ENCODE measurements at places on chromosomes 2 and 18.

DNA sequence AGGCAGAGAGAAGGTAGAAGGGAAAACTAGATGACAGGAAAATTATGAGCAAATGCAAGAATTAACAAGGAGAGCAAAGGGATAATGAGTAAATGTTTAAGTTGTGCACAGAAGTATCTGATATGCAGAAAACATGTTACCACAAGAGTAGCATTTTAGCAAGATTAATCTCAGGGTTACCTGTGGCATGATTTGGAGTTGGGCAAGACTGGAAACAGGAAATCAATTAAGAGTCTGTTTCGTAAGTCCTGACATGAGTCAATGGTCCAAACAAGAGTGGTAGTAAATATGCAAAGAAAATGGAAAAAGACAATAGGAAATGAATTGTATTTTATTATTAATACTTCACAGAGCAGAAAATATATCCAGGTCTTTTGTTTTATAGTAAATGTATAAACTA, 17.3 kb upstream of the MTX2 start:
- DNase-seq: no peak

DNA sequence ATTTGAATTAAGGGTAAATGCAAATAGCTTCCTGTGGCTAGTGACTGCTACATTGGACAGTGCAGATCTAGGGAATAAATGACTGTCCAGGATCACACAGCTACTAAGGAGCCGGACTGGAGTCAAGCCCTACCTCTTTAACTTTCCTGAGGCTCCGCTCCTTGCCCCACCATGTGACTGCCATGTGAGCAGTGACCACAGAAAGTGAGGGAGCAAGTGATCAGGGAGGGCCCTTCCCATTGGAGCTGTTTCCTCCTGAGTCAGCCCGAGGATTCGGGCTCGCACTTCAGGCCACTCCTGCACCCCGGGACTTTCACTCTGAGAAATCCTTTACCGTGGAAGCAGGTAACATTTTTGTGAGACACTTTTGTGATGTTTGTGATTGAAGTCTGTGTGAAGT, 198.0 kb downstream of the ANKRD30B start:
- DNase-seq: no peak

GRCh38 chr2:19879120-19879519, 22.7 kb downstream of the TTC32 start:
- no peak for DNase-seq

GRCh38 chr18:37275237-37275741, 290.3 kb downstream of the CELF4 start:
- DNase-seq: no peak

DNA sequence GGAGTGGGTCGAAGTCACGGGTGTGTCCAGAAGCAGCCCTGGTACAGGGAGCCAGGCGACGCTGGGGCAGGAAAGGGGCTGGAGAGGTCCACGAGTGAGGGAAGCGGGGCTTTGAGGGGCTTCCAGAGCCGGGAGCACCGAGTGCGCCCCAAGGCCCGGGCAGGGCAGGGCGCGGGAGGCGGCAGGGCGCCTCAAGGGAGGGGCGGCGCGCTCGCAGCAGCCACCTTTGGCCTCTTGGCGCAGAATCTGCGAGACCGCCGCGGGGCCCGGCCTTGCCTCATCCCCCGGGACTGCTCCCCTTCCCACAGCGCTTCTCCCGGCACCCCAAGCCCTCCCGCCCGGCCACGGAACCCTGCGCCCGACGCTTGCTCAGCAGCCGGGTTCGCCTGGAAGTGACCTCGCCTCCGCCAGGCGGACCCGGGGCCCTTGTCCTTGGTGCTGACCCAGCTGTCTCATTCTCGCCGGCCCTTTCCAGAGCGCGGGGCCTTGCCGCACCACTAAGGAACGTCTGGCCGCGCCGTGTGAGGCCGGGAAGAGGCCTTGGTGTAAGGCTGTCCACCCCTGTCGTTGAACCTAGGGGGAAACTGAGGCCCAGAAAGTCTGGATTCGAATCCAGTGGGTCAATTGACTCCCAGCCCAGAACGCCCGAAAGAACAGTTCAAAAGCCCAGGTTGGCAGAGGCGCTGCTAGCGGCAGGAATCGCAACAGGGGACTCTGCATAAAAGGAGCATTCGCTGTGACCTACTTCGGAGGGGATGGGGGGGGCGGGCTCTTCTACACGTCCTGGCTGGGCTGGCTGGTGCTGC, 584 bp upstream of the DNER start:
- no peak for DNase-seq

DNA sequence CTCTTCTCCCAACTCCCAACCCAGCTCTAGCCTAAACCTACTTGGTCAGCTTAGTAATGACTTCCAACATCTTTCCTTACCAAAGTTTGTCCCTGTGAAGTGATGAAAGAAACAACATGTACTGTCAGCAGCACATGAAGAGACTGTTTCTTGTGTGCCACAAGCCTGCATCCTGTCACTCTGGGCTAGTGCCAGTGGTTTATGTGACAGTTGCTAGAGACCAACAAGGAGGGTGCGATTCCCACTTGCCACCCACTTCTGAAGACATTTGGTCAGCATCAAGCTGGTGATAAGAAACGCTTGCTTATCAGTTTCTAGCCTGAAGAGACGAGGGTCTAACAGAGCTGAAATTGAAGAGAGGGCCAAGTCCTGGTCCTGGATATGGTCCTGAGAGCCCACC, 132.6 kb downstream of the COL4A4 start:
- no peak for DNase-seq

GRCh38 chr18:3916082-3916481, 466.1 kb downstream of the TGIF1 start:
- DNase-seq: no peak

- DNase-seq: no peak
Measured at GRCh38 chr2:172655838-172656573, 79.6 kb upstream of the RAPGEF4 start.

DNA sequence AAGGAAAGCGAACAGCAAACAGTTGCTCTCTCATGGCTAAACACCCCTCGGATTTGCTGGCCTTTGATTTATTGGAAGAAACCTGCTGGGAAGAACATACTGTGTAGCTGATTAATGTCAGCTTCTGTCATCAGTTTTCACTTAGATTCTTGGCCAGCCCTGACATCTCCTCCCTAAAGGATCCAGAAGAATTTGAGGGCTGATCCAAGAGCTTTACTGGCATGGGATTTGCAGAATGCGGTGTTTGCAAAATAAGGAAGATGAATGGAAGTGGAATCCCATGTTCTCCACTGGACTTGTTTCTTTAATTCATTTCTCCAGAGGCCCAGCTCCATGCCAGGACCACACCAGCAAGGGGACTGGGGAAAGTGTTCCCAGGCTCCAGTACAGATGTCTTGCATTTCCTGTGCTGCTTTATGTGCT, 80.5 kb downstream of the RDH14 start:
- no peak for DNase-seq

GRCh38 chr2:4967206-4967605, 725.0 kb upstream of the SOX11 start:
- no peak for DNase-seq

GRCh38 chr2:110866045-110866444, 133.7 kb downstream of the ACOXL start:
- DNase-seq: no peak

GRCh38 chr18:42274488-42275137, 319.6 kb downstream of the PIK3C3 start:
- no peak for DNase-seq

DNA sequence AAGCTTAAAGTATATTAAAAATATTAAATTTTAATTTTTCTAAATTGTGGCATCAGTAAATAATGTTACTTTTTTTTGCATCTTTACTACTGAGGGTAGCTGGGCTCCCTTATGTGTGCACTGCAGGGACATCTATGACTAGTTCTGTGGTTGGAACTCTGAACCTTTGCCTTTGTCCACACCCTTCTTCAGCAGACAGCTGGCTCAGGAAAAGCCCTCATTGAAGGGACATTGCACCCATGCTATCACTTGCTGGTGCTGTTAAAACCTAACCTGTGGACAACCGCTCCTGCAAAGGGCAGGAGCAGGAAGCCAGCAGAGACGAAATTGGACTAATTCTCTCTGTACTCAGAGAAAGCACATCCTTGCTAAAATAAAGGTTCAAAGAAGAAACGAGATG, 30.1 kb downstream of the MOCOS start:
- no peak for DNase-seq

GRCh38 chr2:99153921-99154604, 679 bp downstream of the TSGA10 start:
- DNase-seq: no peak

DNA sequence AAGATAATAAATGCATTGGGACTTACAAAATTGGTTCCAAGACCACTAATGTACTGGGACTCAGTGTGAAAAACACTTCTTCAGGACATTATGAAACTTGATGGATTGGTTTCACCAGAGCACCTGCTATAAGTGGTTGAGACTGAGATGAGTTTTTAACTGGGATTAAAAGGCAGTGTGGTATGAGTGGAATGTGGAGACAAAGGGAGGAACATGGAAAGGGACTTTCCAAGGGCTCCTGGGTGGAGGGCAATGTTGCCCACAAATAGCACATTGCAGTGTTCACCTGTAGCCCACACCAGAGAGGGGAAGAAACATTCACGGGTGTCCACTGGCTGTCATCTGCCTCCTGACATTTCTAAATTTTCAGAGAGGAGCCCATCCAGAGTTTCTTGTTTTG, 253.3 kb upstream of the TANK start:
- DNase-seq: no peak

GRCh38 chr18:21051620-21052019, 60.0 kb downstream of the ROCK1 start:
- no peak for DNase-seq

- DNase-seq: no peak
Measured at GRCh38 chr2:14642499-14642898, 10.0 kb downstream of the LRATD1 start.

GRCh38 chr2:203730076-203730729, 23.8 kb downstream of the CD28 start:
- DNase-seq: no peak

- DNase-seq: no peak
Measured at GRCh38 chr2:121483021-121483420, 47.7 kb upstream of the RNU4ATAC start.

- DNase-seq: no peak
Measured at GRCh38 chr2:130369311-130369964, 13.6 kb downstream of the PTPN18 start.

GRCh38 chr2:216287251-216287650, 85.0 kb downstream of the MARCHF4 start:
- DNase-seq: no peak

DNA sequence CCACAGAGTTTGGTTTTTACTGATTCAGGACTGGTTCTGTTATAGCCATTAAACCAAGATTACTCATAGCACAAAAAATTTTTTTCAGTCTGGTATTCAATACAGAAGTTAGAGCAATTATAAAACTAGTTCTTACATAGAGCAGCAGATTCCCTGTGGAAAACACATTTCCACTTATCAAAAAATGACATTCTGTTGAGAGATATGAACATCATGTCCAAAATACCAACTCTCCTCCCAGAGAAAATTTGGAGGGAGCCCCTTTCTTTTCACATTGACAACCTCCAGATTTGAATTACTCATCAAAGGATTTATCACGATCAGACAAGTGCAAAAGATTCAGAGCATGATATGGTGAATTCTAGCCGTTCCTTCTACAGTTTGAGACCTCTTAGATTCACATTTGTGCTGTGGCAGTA, 126.8 kb upstream of the SERPINE2 start:
- DNase-seq: no peak

DNA sequence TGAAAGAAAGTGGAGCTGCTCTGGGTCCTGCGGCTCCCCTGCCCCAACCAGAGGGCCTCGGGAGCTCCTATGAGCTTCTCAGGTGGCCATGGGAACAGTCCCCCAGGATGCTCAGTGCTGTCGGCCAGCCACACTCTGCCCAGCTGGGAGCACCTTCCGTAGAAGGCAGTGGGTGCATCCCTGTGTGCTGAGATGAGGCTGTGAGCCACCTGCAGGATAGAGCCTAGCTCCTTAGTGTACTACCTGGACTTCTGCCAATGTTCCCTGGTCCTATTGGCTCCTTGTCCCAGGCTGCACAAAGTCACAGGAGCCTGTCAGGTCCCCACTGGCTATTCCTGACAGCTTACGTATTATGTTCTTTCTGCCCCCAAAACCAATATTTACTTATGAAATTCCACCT, 16.1 kb downstream of the PRELID3A start:
- DNase-seq: no peak

DNA sequence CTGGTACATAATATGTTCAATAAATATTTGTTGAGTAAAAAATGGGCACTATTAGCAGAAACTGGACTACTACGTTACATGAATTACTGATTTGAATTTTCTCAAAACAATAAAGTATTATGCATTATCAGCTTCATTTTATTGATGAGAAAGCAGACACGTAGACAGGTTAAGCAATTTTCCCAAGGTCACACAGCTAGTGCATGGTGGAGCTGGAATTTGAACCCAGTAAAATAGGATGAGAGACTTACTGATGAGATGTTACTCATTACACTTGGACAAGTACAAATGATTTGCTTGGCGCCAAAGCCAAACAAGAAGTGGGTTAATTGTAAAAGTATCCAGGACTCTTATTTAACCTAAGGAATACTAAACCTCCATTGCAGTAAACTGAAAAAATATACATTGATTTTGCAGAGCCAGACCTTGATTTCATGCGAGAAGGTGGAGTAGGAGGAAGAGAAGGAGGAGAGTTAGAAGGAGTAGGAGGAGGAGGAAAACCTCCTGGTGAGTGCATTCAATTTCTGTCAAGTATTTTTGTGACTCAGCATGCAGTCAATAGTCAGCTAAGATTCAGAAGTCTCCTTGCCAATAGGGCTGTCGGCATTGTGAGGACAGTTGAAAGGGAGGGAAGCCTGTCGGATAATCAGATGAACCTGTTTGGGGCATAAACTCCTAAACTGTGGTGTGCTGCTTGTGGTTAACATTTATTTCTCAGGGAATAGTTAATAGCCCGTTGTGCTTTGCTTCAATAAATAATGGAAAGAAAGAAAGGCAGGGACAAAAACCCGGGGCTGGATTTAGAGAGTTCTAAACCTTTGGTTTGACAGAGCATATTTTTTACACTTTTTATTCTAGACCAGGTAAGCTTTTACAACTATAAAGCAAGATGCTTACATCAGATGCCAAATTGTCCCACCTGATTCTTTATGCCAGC, 77.0 kb upstream of the TACR1 start:
- no peak for DNase-seq

DNA sequence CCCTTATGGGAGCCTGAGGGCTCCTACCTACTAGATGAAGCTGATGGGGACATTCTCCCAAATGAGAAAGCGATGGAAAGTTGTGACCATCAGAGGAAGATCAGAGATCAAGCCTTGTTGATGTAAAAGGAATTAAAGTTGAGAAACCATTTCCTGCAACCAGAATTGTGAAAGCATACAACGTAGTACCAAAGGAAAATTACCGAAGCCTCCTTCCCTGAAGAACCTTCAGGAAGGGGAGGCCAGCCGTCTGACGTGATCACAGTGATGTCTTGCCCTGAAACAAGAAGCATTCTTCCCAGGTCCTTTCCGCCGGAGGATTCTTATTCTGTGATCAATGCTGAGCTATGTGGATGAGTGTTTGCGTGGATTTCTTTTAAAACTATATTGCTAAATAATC, 211.6 kb upstream of the TNP1 start:
- no peak for DNase-seq

GRCh38 chr18:48790869-48791635, 159.7 kb downstream of the SMAD7 start:
- no peak for DNase-seq

All from CD4-positive, alpha-beta T cell treated with Interleukin-15 for 1 hour (primary cell).